ENCODE measurements at places on chromosomes 3 and 15. TPM values are rescaled to one million over a fixed set of nuclear protein-coding genes. Genes with fewer than 3 reads are reported as not detected.

The DMXL2 gene
- 21.2 TPM for total RNA-seq

The RASSF1 gene
- total RNA-seq, result 17.5 TPM

The PLSCR2 gene
- 0.11 TPM for total RNA-seq

The ZNF619 gene
- 2.0 TPM for total RNA-seq

The ADAMTS17 gene
- total RNA-seq, result not detected

The CLASP2 gene
- 19.9 TPM for total RNA-seq

The BLM gene
- 14.7 TPM for total RNA-seq

The SLC24A5 gene
- total RNA-seq, result not detected

The FGF7 gene
- not detected for total RNA-seq

The RCCD1 gene
- 36.3 TPM for total RNA-seq

The KNG1 gene
- not detected for total RNA-seq

The WDR53 gene
- total RNA-seq, result 10.2 TPM

The TIMP4 gene
- 10.8 TPM for total RNA-seq

The LRTM1 gene
- not detected for total RNA-seq

The CRABP1 gene
- 2.2 TPM for total RNA-seq

The PPP1R14D gene
- 0.21 TPM for total RNA-seq

The GOLGA8J gene
- not detected for total RNA-seq

The ECE2 gene
- total RNA-seq, result not detected

The LMAN1L gene
- total RNA-seq, result not detected

The RTP1 gene
- total RNA-seq, result not detected

The PLA2G4E gene
- not detected for total RNA-seq

The PLSCR5 gene
- not detected for total RNA-seq

The DCP1A gene
- total RNA-seq, result 5.4 TPM

The EPHB1 gene
- 0.24 TPM for total RNA-seq

The ARL8B gene
- 65.4 TPM for total RNA-seq

The TMEM40 gene
- total RNA-seq, result 0.25 TPM

The SPCS1 gene
- 168 TPM for total RNA-seq

The WDR93 gene
- total RNA-seq, result 0.26 TPM

The SLC9C1 gene
- not detected for total RNA-seq

The ARL6 gene
- total RNA-seq, result 2.9 TPM

The GPR149 gene
- total RNA-seq, result not detected

The ATP13A4 gene
- not detected for total RNA-seq

The DPH3 gene
- total RNA-seq, result 26.3 TPM

The PCLAF gene
- 115 TPM for total RNA-seq

The ANKRD34C gene
- total RNA-seq, result not detected

The SGO1 gene
- 15.8 TPM for total RNA-seq

The CDHR4 gene
- 0.24 TPM for total RNA-seq

The BMF gene
- total RNA-seq, result 2.4 TPM

The GUCA1C gene
- total RNA-seq, result not detected

The GLDN gene
- total RNA-seq, result not detected

The FBXO40 gene
- not detected for total RNA-seq

The C3orf49 gene
- not detected for total RNA-seq

The LRRC31 gene
- not detected for total RNA-seq

The PARP14 gene
- total RNA-seq, result 10.1 TPM

The DUOX1 gene
- total RNA-seq, result not detected

The P2RY1 gene
- 0.54 TPM for total RNA-seq

The MELTF gene
- total RNA-seq, result 40.5 TPM

The CAPN7 gene
- total RNA-seq, result 26.7 TPM

The TTLL13 gene
- 0.09 TPM for total RNA-seq

The TMC3 gene
- total RNA-seq, result not detected

The MESP2 gene
- total RNA-seq, result 0.50 TPM

The P2RY14 gene
- total RNA-seq, result not detected

The PAK6 gene
- total RNA-seq, result 0.30 TPM

The PEX11A gene
- 8.4 TPM for total RNA-seq

The CD96 gene
- total RNA-seq, result not detected

The IQCF5 gene
- total RNA-seq, result not detected

The MST1R gene
- total RNA-seq, result 5.3 TPM

Measured in A549 treated with dexamethasone at 1 μM for 4 hours (cell line).